ENCODE measurements at places on chromosomes 4 and X. TPM values are rescaled to one million over a fixed set of nuclear protein-coding genes. Genes with fewer than 3 reads are reported as not detected.

DNA sequence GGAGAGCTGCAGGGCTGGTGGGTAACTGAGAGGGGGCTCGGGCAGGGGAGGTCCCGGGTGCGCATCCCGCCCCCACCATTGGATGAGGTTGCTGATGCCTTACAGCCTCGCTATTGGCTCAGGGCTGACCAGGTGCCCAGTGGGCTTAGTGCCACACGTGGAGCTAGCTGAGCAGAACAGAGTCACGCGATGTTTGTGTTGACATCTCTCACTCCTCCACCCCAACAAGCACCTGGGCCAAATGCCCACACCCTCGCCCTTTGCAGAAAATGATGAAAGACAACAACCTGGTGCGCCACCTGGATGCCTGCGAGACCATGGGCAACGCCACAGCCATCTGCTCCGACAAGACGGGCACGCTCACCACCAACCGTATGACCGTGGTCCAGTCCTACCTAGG lies 31.8 kb downstream of the ATP2B3 start:
- DNase-seq = no peak

The FAM149A gene
- total RNA-seq = 30.6 TPM

DNA sequence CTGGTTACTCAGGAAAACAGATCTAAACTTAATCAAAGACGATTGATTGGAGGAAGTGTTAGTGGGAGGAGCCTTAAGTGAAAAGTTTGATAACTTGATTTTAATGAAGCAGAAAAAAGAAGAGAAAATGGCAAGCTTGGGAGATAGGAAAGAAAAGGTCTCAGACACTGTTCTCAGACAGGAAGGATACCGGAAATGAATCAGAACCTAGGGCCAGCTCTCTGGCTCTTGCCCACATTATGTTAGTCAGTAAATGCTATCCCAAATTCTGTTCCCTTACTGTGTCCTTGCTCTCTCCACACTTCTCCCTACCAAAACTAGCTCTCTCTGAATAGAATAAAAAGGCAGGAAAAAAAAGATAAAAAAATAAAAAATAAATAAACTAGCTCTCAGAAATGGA lies 48.6 kb upstream of the TMEM164 start:
- DNase-seq = no peak

DNA sequence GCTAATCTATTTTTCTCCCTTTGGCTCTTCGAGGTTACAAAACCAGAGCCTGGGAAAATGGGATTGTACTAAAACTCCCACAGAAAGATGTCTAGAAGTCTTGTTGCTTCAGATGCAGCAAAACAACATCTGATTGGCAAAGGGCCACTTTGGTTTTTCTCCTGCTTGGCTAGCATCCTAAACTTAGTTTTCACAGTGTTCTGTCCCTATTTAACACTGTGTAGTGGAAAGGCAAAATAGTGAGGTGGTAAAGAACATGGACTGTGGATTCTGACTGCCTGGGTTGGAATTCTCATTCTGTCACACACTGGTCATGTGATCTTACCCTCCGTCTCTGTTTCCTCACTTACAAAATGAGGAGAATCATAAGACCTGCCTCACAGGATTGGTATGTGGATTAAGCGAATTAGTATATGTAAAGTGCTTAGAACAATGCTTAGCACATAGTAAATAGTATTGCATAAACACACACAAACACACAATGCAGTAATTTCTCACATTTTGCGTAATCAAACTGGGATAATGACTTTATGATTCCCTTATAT lies 23.5 kb downstream of the TIGD2 start:
- no peak for DNase-seq

DNA sequence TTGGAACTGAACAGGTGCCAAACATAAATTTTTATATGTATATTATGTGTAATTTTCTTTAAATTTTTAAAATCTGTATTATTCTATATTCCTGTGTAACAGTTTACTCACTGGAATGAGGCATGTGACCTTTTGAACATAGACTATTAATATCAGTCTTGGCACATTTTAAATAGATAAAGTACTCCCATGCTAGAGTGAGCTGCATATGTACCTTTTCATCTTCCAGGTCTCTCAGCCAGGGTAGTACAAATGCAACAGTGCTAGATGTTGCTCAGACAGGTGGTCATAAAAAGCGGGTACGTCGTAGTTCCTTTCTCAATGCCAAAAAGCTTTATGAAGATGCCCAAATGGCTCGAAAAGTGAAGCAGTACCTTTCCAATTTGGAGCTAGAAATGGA lies 242.0 kb downstream of the RAPGEF2 start:
- no peak for DNase-seq

GRCh38 chr4:8441499-8442091 lies 1.0 kb downstream of the TRMT44 start:
- DNase-seq = no peak

- DNase-seq = peak; percentile 6
These were observed 139.4 kb upstream of the CPEB2 start for GRCh38 chr4:14862891-14863290.

GRCh38 chr4:141158219-141158618 lies 24.9 kb upstream of the RNF150 start:
- DNase-seq = no peak

DNA sequence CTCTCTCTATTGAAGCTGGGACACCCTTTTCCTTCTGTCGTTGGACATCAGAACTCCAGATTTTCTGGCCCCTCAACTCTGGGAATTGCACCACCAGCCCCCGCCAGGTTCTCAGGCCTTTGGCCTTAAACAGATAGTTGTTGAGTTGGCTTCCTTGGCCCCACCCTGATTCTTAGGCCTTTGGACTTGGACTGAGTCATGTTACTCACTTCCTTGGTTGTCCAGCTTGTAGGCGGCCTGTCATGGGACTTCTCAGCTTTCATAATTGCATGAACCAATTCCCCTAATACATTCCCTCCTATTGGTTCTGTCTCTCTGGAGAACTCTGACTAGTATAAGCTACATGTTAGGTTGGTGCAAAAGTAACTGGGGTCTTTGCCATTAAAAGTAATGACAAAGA lies 195.7 kb downstream of the GPAT3 start:
- DNase-seq = no peak

DNA sequence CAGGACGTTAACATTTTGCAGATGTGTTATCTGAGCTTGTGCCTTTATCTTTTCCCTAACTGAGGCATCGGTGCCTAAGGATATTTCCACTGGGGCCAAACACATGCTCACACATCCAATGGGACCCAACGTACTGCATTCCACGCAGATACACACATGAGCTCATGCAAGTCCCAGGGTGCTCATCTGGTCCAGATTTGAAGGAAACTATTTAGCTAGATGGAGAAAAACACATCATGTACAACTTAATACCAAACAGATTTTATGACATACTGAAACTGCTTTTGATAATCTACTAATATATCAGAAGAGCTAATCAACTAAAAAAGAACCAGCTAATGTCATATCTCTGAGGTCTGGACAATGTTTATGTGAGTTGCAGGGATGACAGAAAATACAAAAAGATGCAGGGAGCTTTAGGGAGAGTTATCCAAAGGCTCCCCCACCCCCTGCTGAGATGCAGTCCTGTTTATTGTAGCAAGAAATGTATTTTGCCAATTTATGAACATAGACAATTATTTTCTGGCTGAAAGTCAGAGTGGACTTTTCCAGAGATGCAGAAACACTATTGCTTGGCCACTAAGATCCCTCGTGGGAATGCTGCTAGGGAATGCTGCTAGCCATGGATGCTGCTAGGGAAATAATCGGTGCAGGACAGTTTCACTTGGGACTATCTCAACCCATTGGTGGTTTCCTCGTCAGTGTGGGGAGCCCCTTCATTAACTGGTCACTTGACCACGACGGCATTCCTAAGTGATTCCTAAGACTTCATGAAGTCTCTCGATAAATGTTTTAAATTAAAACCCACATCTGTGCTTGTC lies 172.8 kb downstream of the SMIM20 start:
- DNase-seq = no peak

- DNase-seq = no peak
These were observed 6.2 kb downstream of the TMEM131L start for GRCh38 chr4:153472122-153473037.

The PRR32 gene
- total RNA-seq = not detected

- DNase-seq = no peak
These were observed 179.0 kb downstream of the SPCS3 start for GRCh38 chr4:176498617-176499256.

GRCh38 chrX:153851981-153852380 lies 21.6 kb upstream of the PDZD4 start:
- DNase-seq = no peak

DNA sequence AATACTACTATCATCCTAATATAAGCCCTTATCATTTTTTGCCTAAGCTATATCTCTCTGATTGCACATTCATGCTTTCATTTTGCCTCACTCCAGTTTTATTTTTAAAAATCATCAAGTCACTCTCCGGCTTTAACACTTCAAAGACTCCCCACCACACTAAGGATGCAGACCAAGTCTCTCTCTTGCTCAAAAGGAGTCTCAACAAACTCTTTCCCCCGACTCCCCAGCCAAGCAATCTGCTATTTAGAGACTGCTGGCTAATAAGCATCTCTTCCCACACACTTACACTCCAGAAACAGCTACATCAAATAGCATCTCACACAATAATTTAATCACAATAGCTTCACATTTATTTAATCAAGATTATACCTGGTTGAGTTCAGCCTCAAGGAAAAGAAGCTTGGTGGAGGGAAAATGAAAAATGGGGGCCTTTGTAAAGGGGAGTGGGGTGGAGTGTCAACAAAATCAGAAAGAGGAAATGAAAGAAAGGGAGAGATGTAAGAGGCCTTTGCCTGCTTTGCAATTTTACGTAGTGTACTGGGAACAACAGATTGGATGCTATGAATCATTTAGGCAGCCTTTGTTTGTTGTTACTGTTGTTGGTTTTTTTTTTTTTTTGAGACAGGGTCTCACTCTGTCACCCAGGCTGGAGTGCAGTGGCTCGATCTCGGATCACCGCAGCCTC lies 104.1 kb upstream of the MCF2 start:
- DNase-seq = no peak

DNA sequence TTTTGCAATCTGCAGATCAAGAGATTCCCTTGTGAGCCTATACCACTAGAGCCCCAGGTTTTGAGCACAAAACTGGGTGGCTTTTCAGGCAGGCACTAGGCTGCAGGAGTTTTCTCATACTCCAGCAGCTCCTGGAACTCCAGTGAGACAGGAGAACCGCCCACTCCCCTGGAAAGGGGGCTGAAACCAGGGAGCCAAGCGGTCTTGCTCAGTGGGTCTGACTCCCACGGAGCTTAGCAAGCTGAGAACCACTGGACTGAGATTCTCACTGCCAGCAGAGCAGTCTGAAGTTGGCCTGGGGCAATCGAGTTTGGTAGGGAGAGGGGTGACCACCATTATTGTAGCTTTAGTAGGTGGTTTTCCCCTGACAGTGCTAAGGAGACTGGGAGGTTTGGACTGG lies 313.8 kb upstream of the TEX13C start:
- DNase-seq = no peak

DNA sequence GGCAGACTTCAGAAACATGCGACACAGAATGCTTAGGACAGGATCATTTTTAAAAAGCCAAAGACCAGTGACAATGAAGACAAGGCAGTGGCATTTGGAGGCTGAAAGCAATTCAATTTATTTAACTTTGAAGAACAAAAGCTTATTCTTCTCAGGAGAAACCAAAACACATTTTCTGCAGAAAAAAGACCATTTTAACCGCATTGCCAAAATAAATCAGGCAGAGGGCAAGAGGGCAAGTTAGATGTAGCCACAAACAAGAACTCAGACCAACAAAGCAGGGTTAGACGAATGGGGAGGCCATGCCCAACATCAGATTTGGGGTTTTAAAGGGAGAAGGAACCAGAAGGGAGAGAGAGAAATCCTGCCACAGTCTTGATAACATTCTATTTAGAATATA lies 58.9 kb downstream of the RELL1 start:
- no peak for DNase-seq

Measured in dorsolateral prefrontal cortex (tissue), 122 donors.